Midbrain (tissue), 1 donor: ENCODE measurements at places on chromosomes 7 and 10.
A peak's percentile ranks its signal among the peaks of the same experiment; 100 is the strongest.

- DNase-seq = peak; percentile 44
These were observed 112.1 kb downstream of the FAM53B start for GRCh38 chr10:124632064-124632531.

- no peak for DNase-seq
These were observed 34.7 kb downstream of the CPED1 start for GRCh38 chr7:121023194-121023593.

GRCh38 chr7:121094829-121095228 is 106.3 kb downstream of the CPED1 start:
- no peak for DNase-seq

GRCh38 chr10:74213571-74214162 is 62.6 kb downstream of the ADK start:
- DNase-seq = no peak

GRCh38 chr7:128863433-128863989 is 855 bp downstream of the ATP6V1F start:
- DNase-seq = no peak

- no peak for DNase-seq
These were observed 101.0 kb upstream of the ANKRD1 start for GRCh38 chr10:91021901-91022300.

GRCh38 chr10:25745976-25746375 is 188.1 kb upstream of the MYO3A start:
- DNase-seq = no peak

GRCh38 chr10:125363791-125364190 is 203.4 kb upstream of the CTBP2 start:
- no peak for DNase-seq

GRCh38 chr10:116720241-116720643 is 22.1 kb downstream of the HSPA12A start:
- no peak for DNase-seq

- no peak for DNase-seq
These were observed 29.1 kb upstream of the EFCAB10 start for GRCh38 chr7:105610165-105610930.

DNA sequence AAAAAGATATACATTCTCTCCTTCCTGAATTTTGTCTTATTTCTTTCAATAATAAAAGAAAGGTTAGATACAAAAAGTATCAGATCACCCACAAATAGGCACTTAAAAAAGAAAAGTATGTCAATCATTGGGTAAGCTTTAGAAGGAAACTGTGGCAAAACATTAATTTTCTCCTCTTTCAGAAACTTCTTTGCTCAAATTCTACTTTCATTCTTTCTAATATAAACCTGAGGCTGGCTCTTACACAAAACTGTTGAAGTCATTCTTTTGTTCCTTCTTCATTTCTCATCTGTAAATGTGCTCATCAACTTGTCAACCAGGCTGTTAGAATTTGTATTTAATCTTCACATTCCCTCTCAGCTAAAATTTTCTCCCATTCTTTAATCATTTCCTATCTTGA is 124.6 kb downstream of the LRRN3 start:
- DNase-seq = no peak

GRCh38 chr10:112588225-112588990 is 141.4 kb downstream of the VTI1A start:
- no peak for DNase-seq

DNA sequence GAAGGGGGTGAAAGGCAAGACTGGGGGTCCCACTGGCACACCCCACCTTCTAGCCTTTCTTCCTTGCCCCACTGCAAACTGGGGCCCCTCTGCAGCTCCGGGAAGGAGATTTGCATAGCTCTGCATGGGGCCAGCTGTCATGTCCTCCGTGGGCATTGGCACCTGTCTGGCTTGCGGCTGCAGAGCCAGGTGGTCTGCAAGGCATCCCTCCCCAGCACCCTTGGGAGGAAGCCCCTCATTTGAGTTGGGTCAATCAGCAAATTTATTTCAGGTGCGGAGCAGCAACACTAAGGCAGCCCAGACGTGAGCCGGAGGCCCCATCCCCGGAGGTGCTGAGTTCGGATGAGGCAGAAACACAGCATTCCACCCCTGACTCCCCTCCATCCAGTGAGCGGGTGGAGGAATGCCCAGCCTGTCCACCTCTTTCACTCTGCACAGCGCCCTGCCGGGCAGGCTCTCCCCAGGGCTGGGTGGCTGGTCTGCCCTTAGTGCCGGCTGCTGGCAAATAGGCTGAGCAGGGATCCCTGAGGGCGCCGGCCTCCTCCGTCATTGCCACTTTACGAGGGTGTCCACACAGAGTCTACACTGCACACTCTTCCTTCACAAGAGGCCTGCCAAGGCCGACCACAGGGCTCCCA is 143.2 kb downstream of the TCERG1L start:
- no peak for DNase-seq

- DNase-seq = no peak
These were observed 257.2 kb downstream of the CTNNA3 start for GRCh38 chr10:67438605-67439304.

GRCh38 chr7:72265071-72265904 is 146.8 kb downstream of the CALN1 start:
- DNase-seq = no peak

DNA sequence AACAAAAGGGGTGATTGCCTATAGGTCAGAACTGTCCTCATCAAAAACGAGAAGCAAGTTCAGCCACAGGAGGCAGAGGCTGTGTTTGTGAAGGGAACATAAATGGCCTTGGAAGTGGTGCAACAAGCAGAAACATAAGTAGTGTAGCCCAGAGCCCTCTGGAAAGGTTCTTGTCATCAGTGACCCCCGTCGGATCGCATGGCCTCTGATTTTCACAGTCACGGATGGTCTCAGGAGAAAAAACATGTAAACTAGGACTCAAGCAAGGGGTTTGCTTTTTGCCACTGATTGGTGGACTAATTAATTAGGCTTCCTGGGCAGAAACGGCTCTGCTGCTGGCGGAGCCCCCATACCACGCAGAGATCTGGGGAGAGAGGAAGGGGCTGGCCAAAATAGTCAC is 496.5 kb upstream of the MKI67 start:
- no peak for DNase-seq

DNA sequence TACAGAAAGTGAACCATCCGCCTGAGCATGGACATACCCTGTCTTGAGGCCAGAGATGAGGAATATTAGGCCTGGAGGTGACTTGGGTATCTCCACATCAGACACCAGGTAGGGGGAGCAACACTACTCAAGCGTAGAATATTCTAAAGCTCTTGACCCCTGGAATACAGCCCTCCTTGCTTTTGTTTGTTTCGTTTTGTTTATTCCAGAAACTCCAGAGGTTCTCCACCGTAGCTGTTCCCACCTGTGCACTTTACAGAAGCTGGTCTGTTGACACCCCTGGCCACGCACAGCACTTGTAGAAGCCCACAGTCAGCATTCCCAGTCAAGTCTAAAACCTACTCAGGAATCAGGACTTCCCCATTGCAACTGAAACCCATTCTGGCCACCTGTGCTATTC is 139.6 kb upstream of the NEBL start:
- DNase-seq = no peak

GRCh38 chr7:140127360-140128127 is 49.2 kb downstream of the KDM7A start:
- no peak for DNase-seq

DNA sequence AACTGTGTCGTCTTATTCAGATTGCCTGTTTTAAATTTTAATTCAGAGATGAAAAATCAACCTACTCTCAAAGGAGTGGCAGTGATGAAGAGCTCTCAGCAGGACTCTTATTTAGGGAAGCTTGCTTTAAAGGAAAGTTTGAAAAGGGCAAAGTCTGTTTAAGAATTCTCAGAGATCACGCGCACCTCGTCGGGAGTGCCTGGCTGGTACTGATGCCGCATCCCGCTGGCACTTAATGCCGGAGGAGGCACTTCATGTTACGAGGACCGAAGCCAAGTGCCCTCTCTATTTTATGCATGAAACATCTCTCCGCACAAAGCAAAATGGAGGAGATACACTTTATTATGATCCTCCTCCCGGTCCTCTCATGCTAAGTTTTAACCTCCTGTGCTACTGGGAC is 71.1 kb upstream of the INSYN2A start:
- DNase-seq = no peak

- peak; percentile 21 for DNase-seq
These were observed 13.5 kb downstream of the SFMBT2 start for GRCh38 chr10:7397049-7398035.

- DNase-seq = no peak
These were observed 35.9 kb upstream of the SFTPD start for GRCh38 chr10:79984851-79985250.

DNA sequence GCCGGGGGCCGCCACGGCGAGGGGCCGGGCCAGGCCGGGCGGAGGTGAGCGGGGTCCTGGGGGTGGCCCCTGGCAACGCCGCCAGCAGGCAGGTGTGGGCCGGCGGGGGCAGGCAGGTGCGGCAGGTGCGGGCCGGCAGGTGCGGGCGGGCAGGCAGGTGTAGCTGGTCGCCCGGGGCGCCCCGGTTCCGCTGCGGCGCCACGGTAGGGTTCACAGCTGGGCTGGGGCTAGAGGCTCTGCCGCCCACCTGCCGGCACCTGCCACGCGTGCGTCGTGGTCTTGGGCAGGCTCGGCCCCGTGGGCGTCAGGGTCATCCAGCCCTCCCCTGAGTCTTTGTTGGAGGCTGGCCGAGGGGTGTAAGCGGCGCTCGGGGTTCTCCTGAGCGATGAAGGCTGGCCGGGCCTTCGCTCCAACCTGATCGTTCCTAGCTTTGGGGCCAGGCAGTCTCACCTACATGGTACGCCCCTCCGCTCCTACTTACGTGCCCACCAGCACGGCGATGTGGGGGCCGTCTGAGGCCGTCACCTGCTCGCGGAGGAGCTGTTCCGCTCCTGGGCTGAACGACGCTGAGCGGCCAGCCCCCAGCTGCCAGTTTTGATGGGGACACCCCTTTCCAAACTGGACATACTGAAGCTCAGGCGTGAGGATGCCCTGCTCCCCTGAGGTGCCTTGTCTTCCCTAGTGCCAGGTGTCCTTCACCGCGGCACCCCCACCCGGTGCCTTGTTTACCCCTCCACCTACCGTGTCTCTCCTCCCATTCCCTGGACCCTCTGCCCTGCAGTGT is 493 bp downstream of the ZMIZ2 start:
- DNase-seq = no peak

- no peak for DNase-seq
These were observed 554.2 kb downstream of the DNAJB6 start for GRCh38 chr7:157890921-157891401.

- DNase-seq = no peak
These were observed 90.3 kb downstream of the CHN2 start for GRCh38 chr7:29284696-29285443.

- DNase-seq = no peak
These were observed 413.0 kb upstream of the ADARB2 start for GRCh38 chr10:2150288-2150687.

- DNase-seq = no peak
These were observed 177.7 kb downstream of the ACTR3B start for GRCh38 chr7:152937282-152937681.

DNA sequence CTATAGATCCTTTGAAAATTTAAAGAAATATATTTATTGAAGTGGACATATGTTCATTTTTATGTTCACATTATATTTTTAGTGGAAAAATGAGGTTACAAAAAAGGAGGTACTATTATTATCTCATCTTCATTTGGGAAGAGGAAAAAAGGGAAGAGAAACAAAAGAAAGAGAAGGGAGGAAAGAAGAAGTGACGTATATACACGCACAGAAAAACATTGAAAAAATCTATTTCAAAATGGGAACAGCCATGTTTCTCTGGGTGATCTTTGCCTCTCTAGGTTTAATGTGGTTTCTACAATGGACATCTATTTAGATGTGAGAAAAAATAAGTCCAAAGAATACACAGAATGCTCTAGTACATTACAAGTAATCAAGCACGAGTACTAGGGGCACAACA is 14.8 kb downstream of the ANK3 start:
- DNase-seq = no peak

DNA sequence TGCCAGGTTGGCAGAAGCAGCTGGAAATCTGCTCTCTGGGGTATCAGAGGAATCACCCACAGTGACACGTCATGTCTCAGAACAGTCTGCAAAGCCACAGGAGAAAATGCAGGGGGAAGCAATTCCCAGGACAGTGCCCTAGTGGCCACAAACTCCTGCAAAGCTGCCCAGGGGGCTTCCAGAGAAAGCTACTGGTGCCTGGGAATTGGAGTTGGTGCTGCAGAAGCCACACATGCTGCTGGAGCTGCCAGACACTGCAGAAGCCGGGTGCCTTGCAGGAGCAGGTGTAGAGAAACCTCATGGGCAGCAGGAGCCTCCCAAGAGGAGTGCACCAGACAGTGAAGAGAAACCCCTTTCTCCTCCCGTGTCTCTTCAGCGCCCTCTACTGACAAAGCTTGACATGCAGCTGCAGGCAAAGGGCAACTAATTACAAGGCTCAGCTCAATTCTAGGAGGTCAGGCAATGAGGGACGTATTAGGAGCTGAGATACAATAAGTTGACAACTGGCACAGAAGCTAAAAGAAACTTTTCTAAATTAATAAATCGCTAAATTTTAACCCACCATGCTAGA is 30.2 kb upstream of the NUB1 start:
- no peak for DNase-seq

- no peak for DNase-seq
These were observed 111.8 kb downstream of the ADK start for GRCh38 chr10:74262856-74263255.

DNA sequence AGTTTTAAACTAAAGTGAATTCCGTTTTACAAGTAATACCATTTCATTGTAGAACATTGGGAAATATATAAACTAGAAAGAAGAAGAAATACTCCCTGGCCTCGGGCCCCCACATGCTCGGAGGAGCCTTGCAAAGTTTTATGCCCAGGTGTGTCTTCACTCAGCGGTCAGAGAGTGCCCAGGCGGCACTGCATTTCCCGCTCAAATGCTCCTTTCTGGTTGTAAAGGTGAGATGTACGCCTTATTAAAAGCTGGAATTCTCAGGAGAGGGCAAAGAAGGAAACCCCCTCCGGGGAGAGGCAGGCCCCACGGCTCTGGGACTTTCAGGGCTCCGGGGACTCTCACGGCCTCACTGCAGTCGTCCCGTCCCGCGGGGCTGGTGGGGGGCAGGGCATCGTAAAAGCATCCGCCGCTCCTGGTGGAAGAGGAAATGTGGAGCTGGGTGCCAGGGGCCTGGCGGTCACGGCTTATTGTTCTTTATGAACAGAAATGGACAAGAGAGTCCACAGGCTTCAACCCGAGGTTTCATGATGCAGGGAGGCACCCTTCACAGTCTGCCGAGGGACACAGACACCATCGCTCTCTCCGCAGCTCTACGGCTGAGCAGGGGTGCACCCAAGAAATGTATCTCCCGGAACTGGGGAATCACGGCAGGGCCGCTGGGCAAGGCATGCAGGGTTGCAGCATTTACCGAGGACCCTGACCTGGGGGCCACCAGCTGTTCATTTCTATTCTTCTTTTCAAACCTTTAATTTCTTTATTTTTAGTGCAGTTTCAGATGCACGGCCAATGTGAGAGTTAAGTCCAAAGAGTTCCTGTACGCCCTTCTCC is 47.7 kb upstream of the INPP5A start:
- no peak for DNase-seq

DNA sequence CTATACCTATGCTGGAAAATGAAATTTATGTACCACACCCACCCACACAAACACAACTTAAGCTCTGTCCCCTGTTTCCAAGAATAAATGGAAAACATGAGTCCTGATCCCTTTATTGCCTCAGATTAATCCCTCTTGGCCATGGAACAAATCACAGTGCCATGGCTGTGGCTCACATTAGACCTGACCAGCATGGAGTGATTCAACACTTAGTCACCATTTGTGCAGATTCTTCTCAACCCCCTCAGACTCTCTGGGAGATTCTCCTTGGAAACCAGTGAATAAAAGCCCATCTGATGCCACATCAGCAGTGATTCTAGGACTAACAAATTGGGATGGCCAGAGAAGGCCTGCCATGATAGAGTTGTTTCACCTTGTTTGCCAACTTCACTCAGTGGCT is 204.4 kb upstream of the TMEM72 start:
- DNase-seq = no peak
